ENCODE measurements at places on chromosomes 1 and 21.

DNA sequence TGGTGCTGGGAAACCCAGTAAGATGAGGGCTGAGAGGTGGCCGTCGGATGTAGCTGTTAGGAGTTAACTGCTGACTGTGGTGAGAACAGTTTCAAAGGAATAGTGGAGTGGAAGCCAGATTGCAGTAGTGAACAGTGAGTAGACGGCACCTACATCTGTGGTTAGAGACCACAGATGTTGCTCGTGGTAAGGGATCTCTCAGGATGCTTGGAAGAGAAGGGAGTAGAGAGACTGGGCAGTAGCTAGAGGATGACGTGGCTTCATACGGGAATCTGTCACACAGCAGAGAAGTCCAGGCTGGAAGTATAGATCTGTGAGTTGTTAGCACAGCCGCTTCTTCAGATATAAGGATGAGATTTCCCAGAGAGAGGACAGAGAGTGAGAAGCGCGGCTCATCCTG, 7.8 kb upstream of the ARTN start:
- no peak for DNase-seq

DNA sequence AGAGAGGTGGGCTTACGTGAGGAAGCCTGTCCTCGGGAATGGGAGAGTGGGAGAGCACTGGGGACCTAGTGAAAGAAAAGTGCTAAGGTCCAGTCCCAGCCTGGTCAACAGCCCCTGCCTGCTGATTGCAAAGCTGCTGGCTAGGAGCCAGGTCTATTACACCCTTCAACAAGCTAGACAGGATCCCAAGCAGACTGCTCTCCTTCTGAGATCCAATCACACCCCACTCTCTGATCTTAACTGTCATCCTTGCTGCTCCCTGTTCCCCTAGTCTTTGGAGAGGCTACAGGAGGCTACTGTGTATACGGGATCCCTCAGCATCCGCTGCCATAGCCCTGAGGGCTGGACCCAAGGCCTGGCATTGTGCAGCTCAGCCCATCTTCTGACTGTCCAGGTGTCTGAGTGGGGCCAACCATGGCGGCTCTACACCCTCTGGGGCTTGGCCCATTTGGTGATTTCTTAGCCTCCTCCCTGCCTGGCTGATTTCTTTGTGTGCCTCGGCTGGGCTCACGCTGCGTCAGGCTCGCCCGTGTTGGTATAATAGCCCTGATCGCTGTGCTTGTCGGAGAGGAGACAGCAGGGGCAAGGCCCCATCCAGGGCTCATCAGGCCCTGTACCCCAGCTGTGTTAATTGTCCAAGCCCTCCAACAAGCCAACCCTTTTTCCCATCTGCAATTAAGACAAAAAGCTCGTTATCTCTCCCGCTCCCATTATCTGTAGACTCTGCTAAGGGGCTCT, 43.9 kb downstream of the NAV1 start:
- DNase-seq, result peak; percentile 32

- DNase-seq, result no peak
These were observed 5.8 kb upstream of the LAMC2 start for GRCh38 chr1:183180218-183180617.

GRCh38 chr1:50189369-50189768, 80.6 kb downstream of the ELAVL4 start:
- no peak for DNase-seq

- DNase-seq, result no peak
These were observed 12.5 kb downstream of the QSOX1 start for GRCh38 chr1:180167021-180167701.

GRCh38 chr1:97562081-97562480, 358.8 kb downstream of the DPYD start:
- DNase-seq, result no peak

DNA sequence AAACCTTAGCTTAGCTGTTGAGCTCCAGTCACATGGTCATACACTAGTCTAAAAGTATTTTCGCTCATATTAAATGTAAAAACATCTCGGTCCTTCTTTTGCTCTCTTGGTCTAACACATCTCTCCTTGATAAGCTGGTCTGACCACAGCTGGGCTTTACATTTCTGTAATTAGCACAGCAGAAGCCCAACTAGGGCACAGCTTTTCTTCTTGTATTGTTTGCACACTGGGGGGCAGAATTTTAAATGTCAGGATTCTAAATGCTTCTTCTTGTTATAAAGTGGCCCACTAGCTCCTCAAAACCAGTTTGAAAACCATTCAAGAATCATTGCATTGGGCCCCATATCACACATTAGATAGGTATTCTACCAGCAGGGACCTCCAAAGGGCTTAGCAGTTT, 289.1 kb upstream of the PKN2 start:
- DNase-seq, result no peak

DNA sequence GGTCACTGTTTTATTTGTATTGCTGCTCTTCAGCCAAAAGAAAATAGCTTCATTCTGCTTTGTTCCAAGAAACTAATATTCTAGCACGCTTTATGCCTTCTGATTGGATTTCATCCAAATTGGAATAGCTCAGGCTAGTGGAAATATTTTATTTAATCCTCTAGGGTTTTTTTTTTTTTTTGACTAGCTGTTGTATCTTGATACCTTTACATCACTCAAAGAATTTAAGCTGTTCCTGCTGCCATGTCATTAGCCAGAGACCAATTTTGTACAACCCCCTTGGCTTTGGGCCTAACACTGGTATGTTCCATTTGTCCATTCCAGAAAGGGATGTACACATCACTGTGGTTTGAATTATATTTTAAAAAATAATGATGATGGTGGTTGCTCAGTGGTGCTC, 103.0 kb downstream of the DISC1 start:
- DNase-seq, result no peak

- DNase-seq, result no peak
These were observed 74.7 kb upstream of the AKT3 start for GRCh38 chr1:243924588-243925349.

GRCh38 chr21:45423201-45423955, 18.4 kb downstream of the COL18A1 start:
- no peak for DNase-seq

DNA sequence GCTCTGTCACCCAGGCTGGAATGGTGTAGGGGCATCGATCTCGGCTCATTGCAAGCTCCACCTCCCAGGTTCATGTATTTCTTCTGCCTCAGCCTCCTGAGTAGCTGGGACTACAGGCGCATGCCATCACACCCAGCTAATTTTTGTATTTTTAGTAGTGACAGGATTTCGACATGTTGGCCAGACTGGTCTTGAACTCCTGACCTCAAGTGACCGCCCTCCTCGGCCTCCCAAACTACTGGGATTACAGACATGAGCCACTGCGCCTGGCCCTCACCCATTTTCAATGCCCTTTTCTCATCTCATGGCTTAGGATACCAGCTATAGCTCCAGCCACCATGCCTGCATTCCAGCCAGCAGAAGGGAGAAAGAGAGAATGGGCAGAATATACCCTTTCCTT, 12.9 kb upstream of the SOX13 start:
- no peak for DNase-seq

- DNase-seq, result no peak
These were observed 108.4 kb upstream of the DMRTA2 start for GRCh38 chr1:50531601-50532000.

GRCh38 chr1:200488375-200489165, 78.7 kb upstream of the ZNF281 start:
- DNase-seq, result peak; percentile 71

- no peak for DNase-seq
These were observed 47.7 kb downstream of the NMNAT2 start for GRCh38 chr1:183370399-183371058.

DNA sequence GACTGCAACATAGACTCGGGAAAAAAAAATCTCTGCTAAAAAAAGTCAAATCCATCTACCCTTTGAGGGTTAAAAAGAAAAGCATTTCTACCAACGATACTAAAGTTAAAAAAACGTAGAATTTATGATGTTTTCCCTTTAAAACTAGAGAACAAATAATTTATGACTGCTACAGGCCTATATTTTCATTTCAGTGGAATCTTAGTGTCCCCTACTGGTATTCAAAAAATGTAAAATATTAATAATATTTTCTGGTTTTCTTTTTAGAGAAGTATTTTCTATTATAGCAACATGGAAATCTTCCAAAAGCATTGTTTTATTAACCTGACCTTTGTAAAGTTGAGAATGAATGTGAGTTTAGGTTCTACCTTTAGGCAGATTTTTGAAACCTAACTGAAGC, 1582.2 kb downstream of the MRPL39 start:
- no peak for DNase-seq

GRCh38 chr1:156445789-156446263, 54.7 kb downstream of the MEF2D start:
- peak; percentile 92 for DNase-seq

DNA sequence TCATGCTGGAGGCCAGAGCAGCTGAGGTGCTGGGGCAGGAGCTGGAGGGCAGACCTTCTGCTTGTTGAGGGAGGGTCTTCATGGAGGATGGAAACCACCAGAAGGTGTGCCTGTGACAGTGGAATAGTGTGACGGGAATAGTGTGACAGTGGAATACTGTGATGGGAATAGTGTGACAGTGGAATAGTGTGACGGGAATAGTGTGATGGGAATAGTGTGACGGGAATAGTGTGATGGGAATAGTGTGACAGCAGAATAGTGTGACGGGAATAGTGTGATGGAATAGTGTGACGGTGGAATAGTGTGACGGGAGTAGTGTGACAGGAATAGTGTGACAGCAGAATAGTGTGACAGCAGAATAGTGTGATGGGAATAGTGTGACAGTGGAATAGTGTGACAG, 325.1 kb downstream of the HHAT start:
- DNase-seq, result peak; percentile 12

Data from NCI-H2081 (cell line).